Activated CD4-positive, alpha-beta T cell treated with anti-CD3 and anti-CD28 coated beads, Interleukin-2, Interleukin-4, amounts not matched to agents 100 ng/mL and 50 ng/mL, durations not matched to agents 16 hours and 8 hours (primary cell): ENCODE measurements at places on chromosomes 13 and 19.

DNA sequence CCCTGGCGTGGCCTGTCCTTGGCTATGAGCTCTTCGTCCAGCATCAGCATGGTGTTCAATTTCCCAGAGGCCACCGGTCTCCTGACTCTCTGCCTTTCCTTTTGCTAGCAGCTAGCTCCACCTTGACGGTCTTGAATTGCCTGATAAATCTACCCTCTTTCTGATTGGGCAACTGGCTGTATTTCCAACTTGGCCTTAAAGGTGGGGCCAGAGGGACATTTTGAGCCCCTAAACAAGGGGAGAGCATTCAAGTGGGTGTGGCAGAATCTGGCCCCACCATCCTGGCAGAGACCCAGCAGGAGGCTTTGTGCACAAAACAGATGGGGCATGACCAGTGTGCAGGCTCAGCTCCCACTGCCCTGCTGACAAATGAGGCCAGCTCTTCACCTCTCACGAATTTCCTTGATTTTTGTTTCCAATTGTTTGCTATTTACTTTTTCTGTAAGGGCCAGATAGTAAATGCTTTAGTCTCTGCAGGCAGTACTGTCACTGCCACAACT lies 148.9 kb upstream of the VSTM2B start:
- no peak for DNase-seq

- DNase-seq = no peak
Measured at GRCh38 chr13:112469071-112469745, 93.1 kb downstream of the SPACA7 start.

DNA sequence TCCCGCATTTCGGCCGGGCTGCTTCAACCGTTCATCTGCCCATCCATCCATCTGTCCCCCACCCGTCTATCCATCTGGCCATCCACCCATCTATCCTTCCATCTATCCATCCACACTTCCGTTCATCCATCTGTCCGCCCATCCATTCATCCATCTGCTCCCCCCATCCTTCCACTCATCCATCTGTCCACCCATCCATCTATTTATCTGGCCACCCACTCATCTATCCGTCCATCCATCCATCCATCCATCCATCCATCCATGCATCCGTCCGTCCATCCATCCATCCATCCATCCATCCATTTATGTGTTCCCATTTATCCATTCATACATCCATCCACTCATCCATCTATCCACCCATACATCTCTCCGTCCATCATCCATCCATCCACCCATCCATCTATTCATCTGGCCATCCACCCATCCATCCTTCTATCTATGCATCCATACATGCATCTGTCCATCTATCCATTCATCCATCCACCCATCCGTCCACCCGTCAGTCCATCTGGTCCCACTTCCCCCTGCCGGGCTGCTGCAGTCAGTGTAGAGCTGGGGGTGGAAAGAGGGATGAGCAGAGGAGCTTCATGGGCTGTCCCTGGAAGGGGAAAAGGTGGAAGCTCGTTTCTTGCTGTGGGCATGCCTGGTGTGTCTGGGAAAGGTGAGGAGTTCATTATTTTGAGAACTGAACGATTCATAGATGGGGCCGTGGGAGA lies 722 bp downstream of the HSD11B1L start:
- DNase-seq = no peak

DNA sequence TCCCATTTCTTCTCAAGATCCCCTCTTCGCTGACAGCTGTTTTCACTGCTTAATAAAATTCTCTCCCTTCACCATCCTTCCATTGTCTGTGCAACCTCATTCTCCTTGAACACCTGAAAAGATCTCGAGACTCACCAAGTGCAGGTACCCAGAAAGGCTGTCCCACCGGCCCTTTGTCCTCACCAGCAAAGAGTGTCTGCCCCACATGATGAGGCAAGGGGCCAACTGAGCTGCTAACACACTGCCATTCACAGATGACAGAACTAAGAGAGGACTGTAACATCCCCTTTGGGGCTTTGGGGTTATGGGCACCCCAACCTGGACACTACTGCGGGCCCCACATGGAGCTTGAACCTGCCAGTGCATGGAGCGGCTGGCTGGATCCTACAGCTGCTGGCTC lies 771.4 kb upstream of the MIR17HG start:
- no peak for DNase-seq

- DNase-seq = no peak
Measured at GRCh38 chr13:42559057-42559456, 14.9 kb upstream of the TNFSF11 start.

GRCh38 chr19:34999498-35000337 lies at the start of gene GRAMD1A:
Gene GRAMD1A (plus strand): TSS chr19:35000323. CDS start chr19:35000479, 156 bp downstream.
- peak; percentile 74 for DNase-seq

DNA sequence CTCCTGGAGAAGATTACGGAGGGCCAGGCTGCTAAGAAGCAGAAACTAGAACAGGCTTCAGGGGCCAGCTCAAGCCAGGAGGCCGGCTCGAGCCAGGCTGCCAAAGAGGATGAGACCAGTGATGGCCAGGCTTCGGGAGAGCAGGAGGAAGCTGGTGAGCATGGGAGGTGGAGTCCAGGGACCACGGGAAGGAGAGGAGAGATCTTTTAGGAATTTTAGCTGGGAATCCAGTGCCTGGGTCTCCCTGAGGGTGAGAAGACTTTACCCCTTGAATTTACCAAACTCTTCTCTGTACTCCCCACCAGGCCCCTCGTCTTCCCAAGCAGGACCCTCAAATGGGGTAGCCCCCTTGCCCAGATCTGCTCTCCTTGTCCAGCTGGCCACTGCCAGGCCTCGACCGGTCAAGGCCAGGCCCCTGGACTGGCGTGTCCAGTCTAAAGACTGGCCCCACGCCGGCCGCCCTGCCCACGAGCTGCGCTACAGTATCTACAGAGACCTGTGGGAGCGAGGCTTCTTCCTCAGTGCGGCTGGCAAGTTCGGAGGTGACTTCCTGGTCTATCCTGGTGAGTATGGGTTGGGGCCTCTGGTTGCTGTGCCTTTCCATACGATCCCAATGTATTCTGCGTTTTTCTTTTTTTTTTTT lies 824 bp downstream of the TSEN34 start:
- DNase-seq = no peak

- peak; percentile 96 for DNase-seq
Measured at GRCh38 chr19:35140962-35141836, 1.9 kb upstream of the FXYD7 start.

- no peak for DNase-seq
Measured at GRCh38 chr13:97653443-97654140, 219.6 kb downstream of the RAP2A start.

DNA sequence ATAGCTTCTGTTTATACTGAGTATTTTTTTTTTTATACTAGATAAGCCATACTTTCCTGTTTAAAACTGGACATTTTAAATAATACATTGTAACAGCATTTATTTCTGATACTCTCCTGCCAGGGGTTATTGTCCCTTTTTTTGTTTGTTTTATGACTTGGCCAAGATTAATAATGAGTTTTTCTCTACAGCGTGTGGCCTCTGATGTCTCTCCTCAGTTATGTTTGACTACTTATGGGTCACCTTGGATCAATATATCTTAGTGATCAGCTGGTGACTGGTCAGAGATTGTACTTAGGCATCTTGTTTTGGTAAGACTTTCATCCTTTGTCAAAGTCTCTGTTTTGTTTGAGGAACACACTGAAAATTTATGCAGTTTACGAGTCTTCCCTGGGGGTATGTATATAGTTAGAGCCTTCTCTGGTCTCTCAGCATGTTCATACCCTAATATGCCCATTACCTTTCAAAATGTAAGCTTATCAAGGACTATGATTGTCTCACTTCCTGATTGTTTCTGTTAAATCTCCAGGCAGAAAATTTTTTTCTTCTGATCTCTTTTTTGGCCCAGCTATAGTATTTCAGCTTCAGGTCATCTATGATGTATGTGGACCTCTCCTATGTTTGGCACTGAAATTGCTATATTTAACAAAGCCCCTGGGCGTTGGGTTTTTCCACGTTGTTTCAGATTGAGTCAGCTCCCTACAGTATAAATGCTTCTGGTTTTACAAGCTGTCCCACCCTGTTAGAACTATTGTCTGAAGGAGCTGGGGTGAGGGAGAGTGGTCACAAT lies 87.9 kb downstream of the URI1 start:
- DNase-seq = peak; percentile 38

- no peak for DNase-seq
Measured at GRCh38 chr19:7307590-7308218, 13.5 kb upstream of the INSR start.

GRCh38 chr19:48248081-48248833 lies 7.5 kb downstream of the CARD8 start:
- DNase-seq = peak; percentile 58

DNA sequence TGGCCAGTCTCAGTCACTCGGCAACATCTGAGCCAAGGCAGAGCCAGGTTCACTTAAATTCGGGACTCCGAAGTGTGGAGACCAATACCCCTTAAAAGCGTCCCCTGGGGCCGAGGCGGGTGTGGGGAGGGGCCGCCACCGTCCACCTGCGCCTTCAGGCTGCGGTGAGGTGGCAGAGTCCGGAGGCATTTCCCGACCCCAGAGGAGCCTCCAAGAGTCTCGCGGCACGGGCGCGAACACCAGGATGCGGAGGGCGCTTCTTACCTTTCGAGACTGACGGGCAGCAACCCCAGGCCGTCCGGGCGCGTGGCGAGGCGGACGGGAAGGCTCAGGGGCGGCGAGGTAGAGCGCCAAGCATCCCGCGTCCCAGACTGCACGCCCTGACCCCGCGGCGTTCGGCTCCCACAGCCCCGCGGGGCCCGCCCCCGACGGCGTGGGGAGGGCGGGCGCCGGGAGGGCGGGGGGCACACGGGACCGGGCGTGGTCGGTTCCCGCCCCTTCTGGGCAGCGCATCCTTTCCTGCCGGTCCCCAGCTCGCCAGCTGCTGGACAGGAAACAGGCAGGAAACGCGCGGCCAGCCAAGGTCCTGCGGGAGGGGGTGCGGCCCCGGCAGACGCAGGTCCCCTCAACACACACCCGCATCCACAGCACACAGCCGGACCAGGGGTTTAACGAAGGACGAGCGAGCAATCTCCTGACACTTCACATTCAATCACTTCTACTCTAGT lies at the start of gene THSD1:
Gene THSD1, minus strand, starts transcription at position 406 of the 728 bp plus-strand sequence. CDS start 3,572 bp downstream, outside the sequence.
- no peak for DNase-seq

GRCh38 chr19:15223649-15224361 lies 8.4 kb downstream of the EPHX3 start:
- no peak for DNase-seq

DNA sequence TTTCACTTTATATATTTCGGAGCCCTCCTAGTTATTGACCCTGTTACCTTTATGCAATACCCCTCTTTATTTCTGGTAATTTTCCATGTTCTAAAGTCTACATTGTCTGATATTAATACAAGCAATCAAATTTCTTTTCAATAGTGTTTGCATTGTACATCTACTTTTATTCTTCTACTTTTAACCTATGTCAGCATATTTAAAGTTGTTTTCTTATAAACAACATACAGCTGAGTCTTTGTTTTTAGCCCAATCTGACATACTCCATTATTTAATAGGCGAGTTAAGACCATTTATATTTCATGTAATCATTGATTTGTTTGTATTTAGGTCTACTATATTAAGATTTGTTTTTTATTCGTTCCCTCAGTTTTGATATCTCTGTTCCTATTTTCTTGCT lies 108.5 kb upstream of the SPACA7 start:
- DNase-seq = no peak

DNA sequence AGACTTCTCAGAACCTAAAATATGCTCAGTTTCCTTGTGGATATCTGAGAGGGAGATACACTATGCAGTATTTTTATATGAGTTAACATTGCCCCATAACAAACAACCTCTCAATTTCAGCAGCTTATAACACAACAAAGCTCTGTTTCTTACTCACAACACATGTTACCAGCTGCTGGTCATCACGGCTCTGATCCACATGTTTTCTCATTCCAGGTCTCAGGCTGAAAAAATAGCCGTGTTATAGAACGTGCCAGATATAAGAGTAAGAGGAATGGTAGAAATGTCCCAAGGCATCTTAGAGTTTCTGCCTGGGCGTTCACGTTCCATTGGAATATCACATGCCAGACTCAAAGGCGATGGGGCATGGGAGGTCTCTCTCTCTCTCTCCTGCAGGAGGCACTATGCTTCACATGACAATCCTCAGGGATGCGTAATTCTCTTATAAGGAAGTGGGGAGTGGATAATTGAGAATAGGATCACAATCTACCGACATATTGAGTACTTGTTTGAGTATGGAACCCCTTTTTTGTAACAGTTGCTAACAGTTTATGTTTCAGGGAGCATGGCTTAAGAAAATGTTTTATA lies 246.6 kb downstream of the NHLRC3 start:
- no peak for DNase-seq

DNA sequence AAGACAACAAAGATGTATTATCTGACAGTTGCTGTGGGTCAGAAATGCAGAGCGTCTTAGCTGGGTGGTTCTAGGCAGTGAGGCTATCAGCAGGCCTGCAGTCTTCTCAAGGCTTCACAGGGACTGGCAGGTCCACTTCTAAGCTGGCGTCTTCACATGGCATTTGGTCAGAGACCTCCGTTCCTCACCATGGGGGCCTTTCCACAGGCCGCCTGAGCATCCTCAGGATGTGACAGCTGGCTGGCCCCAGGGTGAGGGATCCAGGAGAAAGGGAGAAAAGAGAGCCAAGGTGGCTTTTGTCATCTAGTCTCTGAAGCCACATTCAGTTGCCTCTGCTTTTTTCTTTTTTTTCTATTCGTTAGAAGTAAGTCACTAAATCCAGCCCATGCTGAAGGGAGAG lies 50.3 kb downstream of the FGF14 start:
- no peak for DNase-seq

DNA sequence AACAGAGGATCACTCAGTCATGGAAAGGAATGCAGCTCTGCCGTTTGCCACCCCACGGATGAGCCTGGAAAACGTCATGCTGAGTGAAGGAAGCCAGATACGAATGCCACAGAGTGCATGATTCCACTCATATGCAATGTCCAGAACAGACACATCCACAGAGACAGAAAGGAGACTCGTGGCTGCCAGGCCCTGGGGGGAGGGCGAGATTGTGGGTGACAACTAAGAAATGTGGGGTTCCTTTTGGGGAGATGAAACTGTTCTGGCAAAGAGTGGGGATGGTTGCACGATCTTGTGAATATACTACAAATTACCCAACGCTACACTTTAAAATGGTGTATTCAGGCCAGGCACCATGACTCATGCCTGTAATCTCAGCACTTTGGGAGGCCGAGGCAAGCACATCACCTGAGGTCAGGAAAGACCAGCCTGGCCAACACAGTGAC lies 27.2 kb upstream of the NAPA start:
- no peak for DNase-seq

- DNase-seq = no peak
Measured at GRCh38 chr13:33261387-33262061, 24.0 kb downstream of the STARD13 start.

DNA sequence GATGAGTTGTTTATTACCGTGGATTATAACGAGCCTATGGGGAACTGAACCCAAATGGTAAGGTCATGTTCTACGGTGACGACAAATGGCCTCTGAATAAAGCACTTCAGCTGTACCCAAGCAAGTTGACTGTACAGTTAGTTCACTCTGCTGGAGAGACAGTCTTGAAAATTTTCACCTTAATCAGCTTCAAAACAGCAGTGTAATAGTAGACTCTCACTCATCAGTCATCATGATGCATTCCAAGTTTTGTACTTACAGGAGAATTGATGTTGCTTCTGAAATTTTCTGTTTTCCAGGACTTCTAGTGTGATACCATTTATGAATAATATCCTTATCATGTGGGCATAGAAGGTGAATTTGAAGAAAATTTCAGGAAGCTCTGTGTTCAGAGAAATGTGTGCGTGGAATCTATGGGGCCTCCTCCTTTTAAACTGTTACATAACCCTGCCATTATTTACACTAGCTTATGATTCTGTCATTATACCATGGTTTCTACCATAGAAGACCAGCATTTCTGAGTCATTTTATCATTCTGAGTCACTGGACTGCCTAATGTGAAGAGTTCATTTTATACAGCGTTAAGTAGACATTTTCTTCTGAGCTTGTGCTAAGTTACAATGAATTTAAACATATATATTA lies 96.9 kb downstream of the WDFY2 start:
- DNase-seq = peak; percentile 43

- DNase-seq = no peak
Measured at GRCh38 chr13:87981416-87981815, 310.2 kb downstream of the SLITRK5 start.
